ENCODE measurements at places on chromosomes 5 and 9.

DNA sequence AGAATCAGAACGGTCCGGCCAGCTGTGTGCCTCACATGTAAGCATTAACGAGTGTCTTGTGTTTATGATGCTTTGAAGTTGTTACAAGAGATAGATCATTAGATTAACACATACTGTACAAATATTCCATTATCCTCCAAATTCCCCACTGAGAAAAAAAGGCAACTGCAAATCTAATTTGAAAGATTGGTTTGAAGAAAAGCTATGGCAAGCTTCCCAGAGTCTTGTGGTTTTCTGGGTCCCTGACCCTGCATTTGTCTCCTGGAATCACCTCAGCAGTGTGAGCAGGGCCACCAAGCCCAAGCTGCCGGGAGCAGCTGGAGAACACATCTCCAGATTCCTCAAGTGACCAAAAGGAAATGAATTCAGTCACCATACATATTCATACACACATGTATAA is 36.9 kb upstream of the ADAMTS16 start:
- no peak for DNase-seq

GRCh38 chr9:108600896-108601295 is 254.9 kb downstream of the ACTL7B start:
- no peak for DNase-seq

GRCh38 chr9:81717061-81717746 is 27.9 kb upstream of the TLE1 start:
- no peak for DNase-seq

GRCh38 chr5:175671013-175671412 is 13.1 kb downstream of the HRH2 start:
- DNase-seq: no peak

DNA sequence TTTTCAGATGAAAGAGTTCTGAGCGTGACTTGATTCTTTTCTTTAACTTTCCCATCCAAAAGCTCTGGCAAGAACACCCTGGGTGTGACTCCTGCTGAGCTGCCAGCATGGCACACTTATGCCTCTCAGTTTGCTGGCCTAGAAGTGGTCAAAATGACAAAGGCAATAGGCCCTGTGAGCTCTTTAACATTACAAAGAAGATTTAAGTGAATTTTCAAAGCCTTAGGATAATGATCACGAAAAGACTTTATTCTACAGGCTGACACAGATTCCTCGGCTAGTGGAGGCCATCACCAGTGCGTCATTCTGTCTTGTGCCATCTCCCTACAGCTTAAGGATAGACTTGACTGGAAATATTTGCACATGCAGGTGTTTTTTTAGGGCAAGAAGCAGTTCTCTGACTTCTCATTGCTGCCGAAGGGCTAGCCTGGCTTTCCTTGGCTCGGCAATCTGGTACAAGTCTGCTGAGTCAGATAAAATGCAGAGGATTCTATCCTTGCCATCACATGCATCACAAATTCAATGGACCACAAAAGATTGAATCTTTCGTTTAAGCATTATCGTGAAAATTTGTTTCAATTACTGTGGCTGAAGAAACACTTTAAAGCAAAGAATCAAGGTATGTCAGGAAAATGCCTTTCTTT is 311.5 kb downstream of the COX7C start:
- DNase-seq: no peak

DNA sequence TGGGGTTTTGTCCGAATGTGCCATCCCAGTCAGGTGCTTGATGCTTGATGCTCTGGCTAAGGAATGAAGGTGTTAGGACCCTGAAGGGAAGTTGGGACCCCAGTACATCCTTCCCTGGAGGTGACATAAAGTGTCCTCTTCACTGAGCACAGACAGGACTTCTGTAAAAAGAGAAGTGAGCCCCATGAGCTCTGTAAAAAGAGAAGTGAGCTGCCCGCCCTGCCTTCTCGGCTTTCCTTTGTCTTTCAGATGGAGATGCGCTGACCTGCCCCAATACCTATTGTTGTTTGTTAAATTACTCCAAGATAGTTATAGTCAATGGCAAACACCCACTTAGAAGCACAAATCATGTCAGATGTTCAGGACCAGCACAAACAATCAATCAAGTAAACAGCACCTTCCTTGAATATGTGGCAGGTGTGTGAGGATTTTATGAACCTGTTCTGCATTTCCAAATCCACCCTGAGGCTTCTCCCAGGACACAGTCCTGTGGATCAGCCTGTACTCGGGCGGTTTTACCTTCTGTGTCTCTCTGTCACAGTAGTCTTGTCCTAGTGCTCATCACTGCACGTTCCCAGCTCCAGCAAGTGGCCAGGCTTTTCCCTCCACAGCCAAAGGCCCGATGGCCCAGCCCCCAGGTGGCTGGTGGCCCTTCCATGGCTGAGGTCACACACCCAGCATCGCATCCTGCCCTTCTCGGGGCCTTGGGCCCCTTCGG is 191.4 kb downstream of the MTRR start:
- no peak for DNase-seq

DNA sequence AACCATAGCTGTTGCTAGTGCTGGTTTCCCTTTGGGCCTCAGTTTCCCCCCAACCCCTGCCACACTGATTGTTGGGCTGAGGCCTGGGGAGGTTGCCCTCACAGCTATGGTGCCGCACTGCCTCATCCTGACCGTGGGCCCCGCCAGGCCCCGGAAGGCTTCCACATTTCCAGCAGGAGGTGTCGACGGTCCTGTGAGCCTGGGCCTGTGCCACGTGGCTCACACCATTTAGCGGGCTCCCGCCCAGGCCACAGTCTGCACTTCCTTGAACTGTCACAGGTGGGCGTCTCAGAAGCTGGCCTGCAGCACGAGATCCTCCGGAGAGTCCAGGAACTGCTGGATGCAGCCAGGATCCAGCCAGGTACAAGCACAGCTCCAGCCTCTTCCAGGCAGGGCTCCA is 45.7 kb downstream of the LRSAM1 start:
- no peak for DNase-seq

DNA sequence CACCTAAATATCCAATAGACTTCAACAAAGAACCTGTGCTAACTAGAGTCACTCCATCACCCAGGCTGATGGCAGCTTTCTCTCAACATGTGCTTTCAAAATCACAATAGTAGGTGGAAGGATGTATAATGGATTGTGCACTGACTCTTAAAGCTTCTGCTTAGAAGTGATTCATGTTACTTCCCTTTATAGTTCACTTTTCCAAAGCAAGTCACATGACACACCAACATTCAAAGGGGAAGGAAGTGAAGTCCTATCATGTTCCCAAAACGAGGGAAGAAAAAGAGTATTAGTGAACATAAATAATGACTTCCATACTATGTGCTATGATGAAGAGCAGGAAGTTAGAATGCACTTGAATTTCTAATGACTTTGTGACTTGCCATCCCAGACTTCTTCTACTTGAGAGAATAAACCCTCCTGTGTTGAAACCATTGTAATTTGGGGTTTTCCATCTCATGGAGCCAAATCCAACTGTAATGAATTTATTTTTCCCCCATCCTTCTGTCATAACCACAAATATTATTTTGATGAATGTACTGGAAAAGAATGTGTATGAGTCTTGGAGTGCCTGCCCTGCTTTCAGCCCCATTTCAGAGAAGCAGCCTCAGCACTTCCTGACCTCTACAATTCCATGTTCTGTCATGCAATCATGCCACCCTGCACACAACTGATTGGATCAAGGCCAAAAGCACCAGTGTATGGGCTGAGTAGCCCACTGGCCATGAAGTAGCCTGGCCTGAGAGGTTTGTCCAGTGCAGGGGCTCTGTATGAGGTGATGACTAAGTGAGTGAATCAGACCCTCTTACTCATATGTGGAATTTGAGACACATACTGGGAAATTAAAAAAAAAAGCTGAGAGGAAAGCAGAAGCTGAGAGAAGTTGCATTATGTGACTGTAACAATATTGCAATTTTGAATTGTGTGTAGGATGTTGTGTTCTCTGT is 525.9 kb upstream of the CLINT1 start:
- peak; percentile 91 for DNase-seq
